Adrenal gland (tissue), 19 donors: ENCODE measurements at places on chromosomes 7 and 10.

DNA sequence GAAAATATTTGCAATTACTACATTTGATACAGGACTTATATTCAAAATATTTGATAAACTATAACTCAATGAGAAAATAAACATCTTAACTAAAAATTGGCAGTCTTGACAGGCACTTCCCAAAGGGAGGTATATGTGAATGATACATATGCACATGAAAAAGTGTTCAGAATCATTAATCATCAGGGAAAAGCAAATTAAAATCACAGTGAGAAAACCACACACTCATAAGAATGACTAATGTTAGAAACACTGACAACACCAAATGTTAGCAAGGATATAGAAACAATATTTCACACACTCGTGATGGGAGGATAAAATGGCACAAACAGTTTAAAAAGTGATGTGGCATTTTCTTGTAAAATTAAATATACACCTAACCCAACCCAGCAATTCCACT is 4.1 kb upstream of the VPS26A start:
- no peak for DNase-seq

DNA sequence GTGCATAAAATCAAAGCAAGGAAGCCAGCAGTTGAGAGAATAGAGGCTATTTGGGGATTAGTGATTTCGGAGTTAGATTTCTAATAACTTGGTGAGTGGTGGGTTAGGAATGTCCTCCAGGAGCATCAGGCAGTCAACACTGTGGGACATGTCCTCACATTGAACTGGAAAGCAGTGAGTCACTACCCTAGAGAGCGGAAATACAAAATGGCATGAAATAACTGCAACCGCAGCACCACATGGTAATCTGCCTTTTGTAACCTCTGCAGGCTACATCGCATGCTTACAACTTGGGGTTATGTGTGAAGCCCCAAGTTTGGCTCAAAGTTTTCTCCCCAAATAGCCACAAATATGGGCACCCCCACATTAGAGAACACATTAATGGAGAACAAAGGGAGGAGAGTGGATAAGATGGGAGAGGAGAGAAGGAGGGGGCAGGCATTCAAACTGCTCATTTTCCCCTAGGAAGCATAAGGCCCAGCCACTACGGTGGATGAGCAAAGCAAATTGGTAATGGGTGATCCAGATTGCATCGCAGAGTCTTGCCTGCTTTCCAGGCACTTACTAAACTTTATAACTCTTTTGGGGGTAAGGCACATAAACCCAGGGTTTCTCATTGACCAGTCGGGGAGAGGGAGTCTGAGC is 22.0 kb upstream of the SLF2 start:
- peak; percentile 51 for DNase-seq

GRCh38 chr10:86254526-86255174 is 111.9 kb downstream of the GRID1 start:
- no peak for DNase-seq

DNA sequence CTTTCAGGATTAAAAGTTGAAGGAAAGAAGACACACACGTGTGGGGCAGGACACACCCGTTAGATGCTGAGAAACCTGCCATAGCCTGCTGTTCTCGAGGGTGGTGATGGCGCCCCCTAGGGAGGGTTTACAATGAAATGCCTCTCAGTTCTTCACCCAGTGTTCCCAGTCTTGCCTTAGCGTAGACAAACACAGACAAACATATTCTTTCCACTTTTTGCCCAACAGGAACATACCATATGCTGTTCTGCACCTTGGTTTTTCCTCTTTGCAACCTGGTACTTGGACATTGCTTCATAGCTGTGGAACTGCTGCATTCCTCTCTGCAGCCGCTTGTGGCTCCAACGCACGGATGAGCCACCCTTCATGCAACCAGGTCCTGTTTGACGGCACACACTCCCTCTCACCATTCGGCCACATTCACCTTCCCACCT is 23.3 kb upstream of the HSPA12A start:
- peak; percentile 73 for DNase-seq

GRCh38 chr10:69684020-69684980 is 54.3 kb downstream of the FAM241B start:
- DNase-seq = peak; percentile 59

DNA sequence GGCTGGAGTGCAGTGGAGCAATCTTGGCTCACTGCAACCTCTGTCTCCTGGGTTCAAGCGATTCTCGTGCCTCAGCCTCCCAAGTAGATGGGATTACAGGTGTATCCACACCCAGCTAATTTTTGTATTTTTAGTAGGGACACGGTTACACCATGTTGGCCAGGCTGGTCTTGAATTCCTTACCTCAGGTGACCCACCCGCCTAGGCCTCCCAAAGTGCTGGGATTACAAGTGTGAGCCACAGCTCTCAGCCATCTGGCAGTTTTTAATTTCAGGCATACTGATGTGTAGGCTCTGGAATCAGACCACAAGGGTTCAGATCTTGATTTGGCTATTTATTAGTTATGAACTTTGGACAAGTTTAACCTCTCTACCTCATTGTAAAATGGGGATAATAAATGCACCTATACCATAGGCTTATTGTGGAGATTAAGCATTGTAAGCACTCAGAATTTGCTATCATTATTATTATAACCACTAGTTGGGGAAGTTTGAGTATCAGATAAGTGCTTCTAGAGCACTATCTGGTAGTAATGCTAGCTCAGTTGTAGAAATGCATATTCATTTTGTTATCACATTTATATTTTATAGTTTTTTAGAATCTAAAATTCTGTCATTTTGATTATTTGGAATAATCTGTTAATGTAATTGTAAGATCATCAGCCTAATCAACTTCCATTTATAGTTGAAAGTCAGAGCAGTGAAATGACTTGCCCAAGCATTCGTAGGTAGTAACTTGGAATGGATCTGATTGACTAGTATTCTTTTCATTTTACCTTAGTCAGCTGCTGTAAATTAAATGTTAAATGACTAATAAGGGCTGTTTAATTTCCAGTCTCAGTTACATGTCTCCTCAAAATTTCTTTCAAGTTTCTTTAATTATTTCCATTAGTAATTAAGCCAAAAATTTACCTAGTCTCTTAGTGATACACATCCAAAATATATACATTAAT is 22.5 kb downstream of the KMT2E start:
- no peak for DNase-seq

DNA sequence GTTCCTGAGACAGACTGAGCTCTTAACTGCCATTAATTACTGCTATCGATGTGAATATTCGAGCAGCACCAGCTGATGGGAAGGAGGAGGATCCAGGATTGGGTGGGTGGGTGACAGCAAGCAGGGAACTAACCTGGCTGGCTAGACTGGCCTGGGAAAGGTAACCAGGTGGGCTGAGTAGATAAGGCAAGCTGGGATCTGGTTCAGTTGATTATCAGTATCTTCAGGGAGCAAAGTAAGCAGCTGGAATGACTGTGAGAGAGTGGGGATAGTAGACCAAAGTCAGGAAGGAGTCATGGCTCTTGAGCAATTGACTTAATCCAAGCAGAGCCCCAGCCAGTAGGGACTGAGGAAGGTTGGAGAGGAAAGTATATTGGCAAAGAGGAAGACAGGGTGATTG is 46.9 kb upstream of the KMT2E start:
- DNase-seq = no peak
